ENCODE measurements at places on chromosomes 3 and 15.

DNA sequence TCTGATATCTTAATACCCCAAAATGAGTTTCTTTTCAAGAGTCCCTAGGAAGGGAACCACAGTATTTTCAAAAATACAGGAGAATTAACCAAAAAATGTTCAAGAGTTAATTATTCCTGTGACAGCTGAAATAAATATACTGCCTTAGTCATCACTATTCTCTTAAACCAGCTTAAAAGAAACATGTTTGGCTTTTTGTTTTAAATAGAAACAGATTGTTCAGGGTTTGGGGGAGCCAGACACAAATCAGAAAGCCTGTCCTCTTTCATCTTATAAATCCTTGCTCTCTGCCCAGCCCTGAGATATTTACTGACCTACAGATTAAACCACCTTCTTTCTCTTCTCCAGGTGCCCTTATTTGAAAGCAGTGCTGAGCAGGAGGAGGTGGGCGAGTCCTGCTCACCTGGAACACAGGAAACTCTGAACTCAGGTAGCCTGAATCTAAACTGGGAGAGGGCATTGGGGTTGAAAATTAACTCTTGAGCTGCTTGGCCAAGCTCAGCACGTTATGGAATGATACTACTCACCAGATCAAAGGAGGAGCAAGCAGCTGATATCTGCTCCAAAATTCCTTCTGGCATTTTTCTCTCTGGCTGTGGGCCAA is 84.1 kb upstream of the SPRED1 start:
- DNase-seq, result no peak

GRCh38 chr3:173685456-173685855 is 287.9 kb downstream of the NLGN1 start:
- DNase-seq, result no peak

DNA sequence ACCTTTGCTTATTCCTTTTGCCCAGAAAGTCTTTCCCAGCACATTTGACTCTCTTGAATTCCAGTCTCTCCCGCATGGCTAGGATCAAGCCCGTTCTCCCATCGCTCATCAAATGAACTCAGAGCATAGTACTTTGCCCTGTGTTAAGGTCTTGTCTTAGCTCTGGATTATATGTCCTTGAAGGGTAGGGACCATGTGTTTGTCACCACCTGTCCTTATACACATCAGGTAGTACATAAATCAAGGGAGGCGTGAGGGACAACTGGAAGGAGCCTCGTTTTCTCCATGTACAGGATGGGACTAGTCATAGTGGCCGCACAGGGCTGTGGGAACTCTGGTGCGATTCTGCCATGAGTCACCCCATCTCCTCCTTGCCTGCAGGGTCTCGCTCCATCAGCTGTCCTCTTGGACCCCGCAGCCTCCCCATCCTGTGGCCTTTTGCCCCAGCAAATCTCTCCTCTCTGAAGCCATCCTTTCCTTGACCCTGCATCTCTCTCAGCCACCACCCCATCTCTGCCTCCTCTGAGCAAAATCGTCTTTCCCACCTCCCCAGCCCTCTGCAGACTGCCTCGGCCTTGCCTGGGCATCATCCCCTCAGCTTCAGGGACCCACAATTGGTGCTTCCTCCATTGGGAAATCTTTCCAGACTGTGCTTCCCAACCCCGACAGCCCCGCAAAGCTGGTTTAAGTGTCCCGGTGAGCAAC is 33.4 kb upstream of the RAB6B start:
- no peak for DNase-seq

GRCh38 chr3:150589759-150590158 is 13.4 kb upstream of the SELENOT start:
- DNase-seq, result no peak

DNA sequence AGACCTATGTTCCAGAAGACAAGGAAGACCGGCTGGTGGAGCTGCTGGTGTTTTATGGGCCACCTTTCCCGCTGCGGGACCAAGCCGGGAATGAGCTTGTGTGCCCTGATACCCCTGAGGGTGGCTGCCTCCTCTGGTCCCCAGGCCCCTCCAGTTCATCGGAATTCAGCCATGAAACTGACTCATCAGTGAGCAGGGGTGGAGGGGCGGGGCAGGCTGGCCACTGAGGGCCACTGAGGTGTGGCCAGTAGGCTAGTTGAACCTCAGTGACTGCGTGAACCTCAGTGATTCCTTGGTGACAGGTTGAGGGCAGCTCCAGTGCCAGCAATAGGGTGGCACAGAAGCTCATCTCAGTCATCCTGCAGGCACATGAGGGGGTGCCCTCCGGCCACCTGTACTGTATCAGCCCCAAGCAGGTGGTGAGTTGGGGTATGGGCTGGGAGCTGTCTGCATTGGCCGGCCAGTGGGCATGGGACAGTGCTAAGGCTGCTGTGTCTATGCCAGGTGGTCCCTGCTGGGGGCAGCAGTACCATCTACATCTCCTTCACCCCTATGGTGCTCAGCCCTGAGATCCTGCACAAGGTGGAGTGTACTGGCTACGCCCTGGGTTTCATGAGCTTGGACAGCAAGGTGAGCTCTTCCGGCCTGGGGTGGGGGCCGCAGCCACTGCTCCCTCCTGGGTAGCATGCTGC is 20.3 kb downstream of the ACAA1 start:
- DNase-seq, result no peak

- no peak for DNase-seq
These were observed 526.0 kb downstream of the FOXP1 start for GRCh38 chr3:71057526-71057894.

DNA sequence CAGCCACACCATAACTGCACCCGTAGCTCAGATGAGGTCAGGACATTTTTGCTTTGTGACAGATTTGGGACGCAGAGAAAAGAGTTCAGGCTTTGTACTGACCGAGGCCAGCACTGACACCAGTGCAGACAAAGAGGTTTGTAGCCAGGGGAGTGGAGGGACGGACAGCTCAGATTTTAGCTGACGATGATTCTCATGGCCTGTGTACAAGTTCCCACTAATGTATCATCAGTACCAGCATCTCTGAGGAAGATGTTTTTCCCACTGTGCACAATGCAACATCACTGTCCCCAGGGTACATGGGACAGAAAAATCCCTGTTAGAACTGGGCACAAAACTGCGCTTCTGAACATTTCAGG is 112.7 kb downstream of the SLCO3A1 start:
- DNase-seq, result no peak

DNA sequence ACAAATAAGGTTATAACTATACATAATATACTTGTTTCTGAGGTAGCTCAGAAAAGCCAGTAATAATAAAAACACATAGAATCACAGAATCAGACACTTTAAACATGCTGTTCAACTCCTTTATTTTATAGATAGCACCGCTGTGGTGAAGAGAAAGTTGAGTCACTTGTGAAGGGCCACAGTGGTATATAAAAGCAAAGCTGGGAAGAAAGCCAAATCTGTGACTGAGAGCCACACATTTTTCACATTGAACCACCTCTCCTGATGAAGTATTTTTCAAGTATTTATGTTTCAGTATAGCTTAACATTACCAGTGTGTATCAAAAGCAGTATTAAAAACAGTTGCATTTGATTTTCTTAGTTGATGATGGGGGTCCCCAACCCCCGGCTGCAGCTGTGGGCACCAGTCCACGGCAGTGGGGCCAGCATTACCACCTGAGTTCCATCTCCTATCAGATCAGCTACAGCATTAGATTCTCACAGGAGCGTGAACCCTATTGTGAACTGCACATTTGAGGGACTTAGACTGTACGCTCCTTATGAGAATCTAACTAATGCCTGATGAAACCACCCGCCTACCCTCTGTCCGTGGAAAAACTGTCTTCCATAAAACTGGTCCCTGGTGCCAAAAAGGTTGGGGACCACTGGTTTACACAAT is 46.2 kb downstream of the TBL1XR1 start:
- no peak for DNase-seq

- DNase-seq, result no peak
These were observed 78.9 kb downstream of the IQSEC1 start for GRCh38 chr3:12994357-12994606.

GRCh38 chr3:31165399-31165860 is 271.0 kb upstream of the GADL1 start:
- no peak for DNase-seq

GRCh38 chr3:65831733-65832425 is 206.8 kb downstream of the MAGI1 start:
- no peak for DNase-seq

- DNase-seq, result no peak
These were observed 272.3 kb upstream of the NECTIN3 start for GRCh38 chr3:110799271-110799670.

GRCh38 chr15:70596354-70597055 is 166.9 kb downstream of the UACA start:
- DNase-seq, result no peak

DNA sequence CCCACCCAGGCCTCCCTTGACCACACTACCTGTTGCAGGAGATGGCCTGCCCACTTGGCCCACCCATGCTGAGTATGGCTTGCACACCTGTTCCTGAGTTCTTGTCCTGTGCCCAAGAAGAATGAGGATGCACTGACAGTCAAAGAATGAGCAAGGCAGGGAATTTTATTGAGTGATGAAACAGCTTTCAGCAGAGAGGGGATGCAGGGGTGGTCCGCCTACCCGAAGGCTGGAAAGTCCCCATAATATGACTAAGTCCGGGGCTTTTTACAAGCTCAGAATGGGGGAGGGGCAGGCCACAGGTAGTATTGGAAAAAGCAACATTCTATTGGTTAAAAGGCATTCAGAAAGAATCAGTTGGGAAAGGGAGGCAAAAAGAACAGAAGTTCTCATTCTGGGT is 29.9 kb upstream of the RNU6-1 start:
- DNase-seq, result no peak

- no peak for DNase-seq
These were observed 1.2 kb downstream of the BRPF1 start for GRCh38 chr3:9732740-9733115.

GRCh38 chr15:66591322-66591862 is 25.6 kb upstream of the LCTL start:
- no peak for DNase-seq

DNA sequence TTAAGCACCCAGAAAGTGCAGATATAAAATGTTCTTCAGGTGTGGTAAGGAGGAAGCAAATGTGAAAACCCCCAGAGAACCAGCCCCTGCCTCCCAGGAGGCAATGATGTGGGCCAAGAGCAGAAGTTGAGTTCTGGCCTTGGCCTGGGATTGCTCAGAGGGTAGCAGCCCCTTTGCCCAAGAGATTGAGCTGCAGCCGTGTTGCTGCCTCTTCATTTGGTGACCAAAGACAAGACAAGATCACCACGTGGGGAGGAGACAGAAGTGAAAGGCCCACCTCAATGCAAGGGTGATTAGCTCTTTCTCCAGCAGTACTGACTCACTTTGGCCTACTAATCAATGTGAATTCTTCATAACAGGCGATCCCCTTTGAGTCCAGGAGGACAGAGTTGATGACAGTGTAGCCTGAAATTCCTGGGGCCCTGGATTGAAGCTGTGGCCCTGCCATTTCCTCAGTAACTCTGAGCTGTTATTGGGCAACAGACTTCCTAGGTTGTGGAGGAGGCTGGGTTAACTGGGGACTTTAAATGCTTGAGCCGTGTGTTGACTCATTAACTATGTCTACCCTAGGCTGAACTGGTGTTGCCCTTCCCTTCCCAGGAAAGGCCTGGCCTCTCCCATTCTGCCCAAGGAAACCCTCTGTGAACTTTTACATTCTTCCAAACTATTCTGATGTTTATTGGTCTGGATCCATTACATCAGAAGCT is 86.5 kb downstream of the ST6GAL1 start:
- no peak for DNase-seq

DNA sequence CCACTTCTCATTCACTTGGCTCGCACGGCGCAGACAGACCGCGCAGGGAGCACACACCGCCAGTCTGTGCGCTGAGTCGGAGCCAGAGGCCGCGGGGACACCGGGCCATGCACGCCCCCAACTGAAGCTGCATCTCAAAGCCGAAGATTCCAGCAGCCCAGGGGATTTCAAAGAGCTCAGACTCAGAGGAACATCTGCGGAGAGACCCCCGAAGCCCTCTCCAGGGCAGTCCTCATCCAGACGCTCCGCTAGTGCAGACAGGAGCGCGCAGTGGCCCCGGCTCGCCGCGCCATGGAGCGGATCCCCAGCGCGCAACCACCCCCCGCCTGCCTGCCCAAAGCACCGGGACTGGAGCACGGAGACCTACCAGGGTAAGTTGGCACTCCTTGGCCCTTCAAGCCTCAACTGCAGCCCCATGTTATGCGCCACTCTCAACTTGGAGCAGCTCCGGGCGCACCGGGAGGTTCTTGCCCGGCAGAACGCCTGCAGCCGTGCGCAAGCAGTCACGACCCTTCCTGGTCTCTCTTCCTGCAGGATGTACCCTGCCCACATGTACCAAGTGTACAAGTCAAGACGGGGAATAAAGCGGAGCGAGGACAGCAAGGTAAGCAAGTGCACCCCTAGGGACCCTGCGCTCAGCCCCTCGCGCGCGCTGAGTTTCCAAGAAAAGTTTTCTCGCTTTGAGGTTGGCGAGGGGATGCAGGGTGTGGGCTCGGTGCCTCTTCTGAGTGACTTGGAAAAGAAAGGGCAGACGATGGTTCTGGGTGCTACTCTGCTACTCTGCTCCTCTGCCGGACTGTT is at the start of gene BHLHE40:
Gene BHLHE40, plus strand, starts transcription at position 10 of the 801 bp plus-strand sequence. Its CDS starts 282 bp downstream, at position 292.
- DNase-seq, result no peak

DNA sequence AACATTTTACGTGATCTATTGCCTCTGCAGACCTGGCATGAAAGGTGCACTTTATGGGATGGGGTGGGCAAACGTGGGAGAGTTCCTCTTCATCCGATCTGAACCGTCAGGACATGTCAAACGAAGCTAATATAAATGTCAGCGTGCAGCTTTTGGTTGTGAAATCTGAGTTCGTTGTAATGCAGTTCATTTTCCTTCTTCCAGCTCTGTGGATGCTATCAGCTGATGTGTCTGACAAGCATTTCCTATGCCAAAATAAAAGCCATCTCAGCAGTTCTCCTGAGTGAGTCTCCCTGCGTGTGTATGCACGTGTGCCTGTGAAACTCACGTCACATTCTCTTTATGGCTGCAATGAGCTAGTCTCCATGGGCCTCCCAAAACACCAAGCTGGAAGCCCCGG is 512.3 kb downstream of the MCTP2 start:
- no peak for DNase-seq

- DNase-seq, result no peak
These were observed 403.0 kb downstream of the ROBO1 start for GRCh38 chr3:79364784-79365183.

DNA sequence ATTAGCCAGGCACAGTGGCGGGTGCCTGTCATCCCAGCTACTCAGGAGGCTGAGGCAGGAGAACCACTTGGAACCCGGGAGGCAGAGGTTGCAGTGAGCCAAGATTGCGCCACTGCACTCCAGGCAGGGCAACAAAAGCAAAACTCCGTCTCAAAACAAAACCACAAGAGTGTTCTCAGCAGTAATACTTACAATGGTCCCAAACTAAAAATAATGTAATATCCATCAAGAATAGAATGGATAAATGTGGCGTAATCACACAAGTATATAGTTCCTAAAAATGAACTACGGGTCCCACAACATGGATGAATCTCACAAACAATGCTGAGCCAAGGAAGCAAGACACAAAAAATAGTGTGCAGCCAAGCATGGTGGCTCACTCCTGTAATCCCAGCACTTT is 39.2 kb downstream of the STAG1 start:
- DNase-seq, result no peak

DNA sequence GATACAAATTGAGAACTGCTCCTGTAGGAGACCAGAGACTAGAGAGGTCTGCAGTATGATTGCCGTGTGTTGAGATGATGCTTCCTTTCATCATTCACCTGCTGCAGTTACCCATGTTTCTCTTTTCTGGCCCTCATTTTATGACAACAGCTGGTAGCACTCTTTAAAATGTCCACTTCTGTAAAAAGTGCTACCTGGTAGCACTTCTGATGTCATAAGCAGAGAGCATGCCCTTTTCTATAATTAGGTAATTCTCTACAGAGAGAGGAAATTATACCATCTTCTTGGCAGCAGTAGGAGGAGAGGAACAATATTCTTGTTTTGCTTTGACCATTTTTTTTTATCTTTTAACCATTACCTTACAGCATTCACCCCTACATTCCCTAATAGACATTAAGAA is 123.8 kb downstream of the PPM1L start:
- no peak for DNase-seq
